ENCODE measurements at places on chromosomes 11 and 22.

- DNase-seq, result no peak
Observed at GRCh38 chr11:78355309-78355705, 62.3 kb downstream of the GAB2 start.

DNA sequence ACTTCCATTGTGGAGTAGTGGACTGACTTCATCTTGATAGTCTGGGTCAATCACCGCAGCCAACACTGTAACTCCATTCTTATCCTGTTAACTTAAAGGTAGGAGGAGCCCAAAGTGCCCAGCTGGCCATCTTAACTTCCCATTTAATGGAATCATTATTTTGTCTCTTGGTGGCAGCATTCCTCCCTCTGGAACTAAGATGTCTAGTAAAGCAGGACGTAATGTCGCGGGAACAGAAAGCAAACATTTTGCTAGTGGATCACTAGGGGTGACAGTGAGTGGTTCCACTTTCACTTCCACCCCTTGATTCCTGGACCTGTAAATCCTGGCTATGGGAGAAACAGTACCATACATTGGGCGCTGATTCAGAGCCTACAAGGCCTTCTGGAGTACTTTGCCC, 71.4 kb downstream of the GAB4 start:
- no peak for DNase-seq

DNA sequence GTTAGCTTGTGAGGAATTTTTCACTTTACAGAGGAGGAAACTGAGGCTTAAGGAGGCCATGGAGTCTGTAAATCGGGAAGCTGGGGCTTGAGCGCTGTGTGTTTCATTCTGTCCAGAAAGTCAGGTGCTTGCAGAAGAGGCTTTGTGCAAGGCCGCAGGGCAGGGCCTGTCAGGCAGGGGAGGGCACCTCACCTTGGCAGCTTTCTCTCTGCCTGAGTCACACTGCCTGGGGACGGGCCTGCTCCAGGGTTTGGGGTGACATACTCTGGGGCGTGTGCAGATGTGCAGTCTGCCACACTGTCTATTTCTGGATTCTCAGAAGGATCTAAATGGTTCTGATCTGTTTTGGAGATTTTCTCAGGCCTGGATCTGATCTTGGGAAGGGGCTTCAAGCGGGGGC, 8.4 kb downstream of the INCENP start:
- DNase-seq, result no peak

DNA sequence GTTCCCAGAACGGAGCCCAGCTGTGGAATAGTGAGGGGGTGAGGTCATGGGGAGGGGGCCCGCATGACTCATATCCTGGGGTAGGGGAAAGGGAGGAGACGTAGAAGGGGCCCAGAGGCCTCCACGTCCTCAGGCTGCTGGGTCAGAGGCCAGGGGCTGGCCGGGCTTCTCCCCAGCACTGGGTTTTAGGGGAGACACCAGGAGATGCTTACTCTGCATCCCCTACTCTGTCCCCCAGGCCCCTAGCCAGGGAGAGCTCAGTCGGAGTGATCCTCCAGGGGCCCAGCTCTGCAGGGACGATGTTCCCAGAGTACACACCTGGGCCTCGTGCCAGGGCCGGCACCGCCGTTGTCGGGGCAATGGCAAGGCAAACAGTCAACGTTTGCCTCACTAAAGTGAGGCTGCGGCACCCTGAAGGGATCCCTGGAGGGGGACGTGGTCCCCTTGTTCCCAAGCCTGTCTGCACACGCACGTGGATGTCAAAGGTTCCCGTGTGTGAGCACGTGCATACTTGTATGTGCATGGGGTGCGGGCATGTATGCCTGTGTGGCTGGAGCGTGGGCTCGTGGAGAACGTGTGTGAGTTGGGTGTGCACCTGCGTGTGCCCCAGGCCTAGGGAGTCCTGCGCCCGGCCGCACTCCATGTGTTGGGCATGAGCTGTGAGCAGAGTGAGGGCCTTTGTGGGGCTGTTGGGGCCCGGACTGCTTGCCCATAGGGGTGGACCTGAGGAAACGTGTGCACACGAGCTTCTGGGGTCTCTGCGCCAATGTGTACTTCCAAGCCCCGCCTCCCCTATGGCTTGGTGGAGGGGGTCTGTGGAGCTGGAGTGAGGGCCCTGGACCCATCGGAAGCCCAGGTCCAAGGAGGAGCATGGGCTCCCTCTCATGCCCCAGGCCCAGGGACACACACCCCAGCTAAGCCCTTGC, 14.2 kb downstream of the PRR33 start:
- DNase-seq, result peak; percentile 16

- DNase-seq, result no peak
Observed at GRCh38 chr11:119100246-119100970, 1.2 kb downstream of the DPAGT1 start.

GRCh38 chr11:46447544-46447943, 56.0 kb upstream of the CHRM4 start:
- no peak for DNase-seq

DNA sequence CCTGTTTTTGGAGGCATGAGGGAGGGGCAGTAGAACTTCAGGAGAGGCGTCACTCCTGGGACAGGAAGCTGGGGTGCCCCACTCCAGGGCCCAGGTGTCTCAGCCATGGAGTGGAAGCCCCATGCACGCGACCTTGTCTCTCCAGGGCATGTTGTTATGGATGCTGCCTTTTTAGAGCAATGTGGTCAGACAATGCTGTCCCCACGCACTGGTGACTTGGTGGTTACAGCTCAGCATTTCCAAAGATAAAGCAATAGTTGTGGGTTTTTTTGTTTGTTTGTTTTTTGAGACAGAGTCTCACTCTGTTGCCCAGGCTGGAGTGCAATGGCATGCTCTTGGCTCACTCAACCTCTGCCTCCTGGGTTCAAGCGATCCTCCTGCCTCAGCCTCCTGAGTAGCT, 22.3 kb downstream of the EIF4G2 start:
- no peak for DNase-seq

GRCh38 chr22:19722982-19723231, 432 bp upstream of the GP1BB start:
- no peak for DNase-seq

GRCh38 chr11:92245700-92246271, 21.2 kb downstream of the FAT3 start:
- no peak for DNase-seq

DNA sequence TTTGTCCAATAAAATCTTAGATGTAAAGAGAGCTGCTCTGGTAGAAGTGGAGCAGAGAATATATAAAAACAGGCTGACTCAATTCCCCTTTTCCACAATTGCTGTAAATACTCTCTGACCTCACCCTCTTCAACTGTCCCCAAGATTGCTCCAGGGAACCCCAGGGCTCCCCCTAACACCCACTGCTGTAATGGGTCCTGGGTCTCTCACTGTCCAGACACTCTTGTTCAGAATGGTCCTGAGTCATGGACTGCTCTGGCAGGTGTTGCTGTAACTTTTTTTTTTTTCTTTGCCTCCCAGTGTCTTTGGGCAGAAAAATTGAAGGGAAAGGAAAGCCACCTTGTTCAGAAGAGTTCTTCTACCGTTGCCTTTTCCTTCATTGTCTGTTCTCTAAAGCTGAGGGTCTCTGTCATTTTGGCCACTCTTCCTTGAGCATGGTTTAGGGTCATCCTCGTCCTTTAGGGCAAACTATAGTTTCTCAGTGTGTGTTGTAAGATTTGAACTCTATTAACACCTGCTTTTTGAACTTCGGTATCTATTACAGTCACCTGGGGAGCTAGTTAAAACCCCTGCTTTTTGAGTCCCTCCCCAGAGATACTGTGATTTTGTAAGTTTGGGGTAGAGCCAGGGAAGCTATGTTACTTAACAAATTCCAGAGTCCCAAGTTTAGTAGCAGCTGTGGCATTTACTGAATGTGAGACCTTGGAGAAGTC, 209.5 kb downstream of the NAV2 start:
- DNase-seq, result no peak

- DNase-seq, result no peak
Observed at GRCh38 chr11:44731685-44732430, 5.1 kb downstream of the TSPAN18 start.

DNA sequence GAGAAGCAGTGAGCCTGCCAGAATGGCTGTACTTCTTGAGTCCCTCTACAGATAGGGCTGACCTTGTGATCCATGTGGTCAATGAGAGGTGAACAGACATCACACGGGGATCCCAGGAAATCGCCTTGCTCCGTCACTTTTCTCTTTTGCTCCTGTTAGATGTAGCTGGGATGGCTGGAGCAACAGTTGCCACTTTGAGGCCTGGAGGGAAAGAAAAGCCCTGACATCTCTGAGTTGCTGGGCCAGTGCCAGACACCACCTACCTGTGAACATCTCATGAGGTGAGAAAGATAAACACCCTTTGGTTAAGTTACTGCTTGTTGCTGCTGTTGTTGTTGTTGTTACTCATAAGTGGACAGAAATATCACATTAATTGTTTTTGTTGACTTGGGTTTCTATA, 840.3 kb downstream of the TBC1D22A start:
- DNase-seq, result no peak

DNA sequence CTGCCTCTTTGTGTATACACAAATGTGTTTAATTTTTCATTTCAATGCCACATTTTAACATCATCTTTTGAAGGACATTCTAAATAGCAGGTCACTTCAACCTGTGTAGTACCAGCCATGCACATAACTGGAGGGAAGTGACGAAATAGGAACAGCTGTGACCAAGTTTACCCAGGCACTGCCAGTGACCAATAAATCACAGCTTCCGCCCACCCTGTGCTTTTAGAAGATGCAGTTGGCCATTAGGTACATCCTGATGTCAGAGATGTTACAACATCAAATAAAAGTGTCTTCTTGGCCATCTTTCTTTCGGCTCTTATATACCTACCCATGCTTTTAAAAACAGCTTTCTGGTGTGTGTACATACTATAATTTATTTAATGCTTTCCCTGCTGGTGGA, 7.8 kb downstream of the LDLRAD3 start:
- no peak for DNase-seq

- DNase-seq, result no peak
Observed at GRCh38 chr11:119673052-119673758, 55.8 kb downstream of the NECTIN1 start.

DNA sequence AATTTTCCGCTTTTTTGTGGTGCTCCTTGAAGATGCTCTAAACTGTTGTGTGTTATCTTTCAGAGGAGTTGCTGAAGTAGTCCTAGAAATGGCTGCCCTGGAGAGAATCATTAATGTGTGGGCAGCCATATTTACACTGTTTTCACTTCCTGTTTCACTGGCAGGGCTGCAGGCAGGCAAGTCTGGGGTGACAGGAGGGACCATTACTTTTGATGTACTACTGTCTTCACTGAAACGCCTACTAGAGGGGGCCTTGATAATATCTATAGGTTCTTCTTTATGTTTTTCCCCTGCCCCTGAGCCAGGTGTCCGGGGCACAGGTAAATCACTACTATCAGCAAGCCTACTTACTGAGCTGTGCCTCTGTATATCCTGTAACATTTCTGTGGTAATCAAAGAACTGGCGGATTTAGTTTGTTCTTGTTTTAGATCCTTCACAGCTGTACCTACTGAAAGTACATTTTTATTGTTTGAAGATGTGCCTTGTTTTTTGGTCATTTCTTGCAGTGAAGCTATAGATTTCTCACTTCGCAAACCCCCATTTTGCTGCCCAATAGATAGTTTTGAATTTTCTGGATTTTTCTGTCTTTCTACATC, 39.7 kb downstream of the ACAT1 start:
- peak; percentile 22 for DNase-seq

GRCh38 chr22:16717699-16718558, 107.3 kb downstream of the XKR3 start:
- DNase-seq, result no peak

- DNase-seq, result no peak
Observed at GRCh38 chr22:20242393-20243175, 25.5 kb downstream of the RTN4R start.

DNA sequence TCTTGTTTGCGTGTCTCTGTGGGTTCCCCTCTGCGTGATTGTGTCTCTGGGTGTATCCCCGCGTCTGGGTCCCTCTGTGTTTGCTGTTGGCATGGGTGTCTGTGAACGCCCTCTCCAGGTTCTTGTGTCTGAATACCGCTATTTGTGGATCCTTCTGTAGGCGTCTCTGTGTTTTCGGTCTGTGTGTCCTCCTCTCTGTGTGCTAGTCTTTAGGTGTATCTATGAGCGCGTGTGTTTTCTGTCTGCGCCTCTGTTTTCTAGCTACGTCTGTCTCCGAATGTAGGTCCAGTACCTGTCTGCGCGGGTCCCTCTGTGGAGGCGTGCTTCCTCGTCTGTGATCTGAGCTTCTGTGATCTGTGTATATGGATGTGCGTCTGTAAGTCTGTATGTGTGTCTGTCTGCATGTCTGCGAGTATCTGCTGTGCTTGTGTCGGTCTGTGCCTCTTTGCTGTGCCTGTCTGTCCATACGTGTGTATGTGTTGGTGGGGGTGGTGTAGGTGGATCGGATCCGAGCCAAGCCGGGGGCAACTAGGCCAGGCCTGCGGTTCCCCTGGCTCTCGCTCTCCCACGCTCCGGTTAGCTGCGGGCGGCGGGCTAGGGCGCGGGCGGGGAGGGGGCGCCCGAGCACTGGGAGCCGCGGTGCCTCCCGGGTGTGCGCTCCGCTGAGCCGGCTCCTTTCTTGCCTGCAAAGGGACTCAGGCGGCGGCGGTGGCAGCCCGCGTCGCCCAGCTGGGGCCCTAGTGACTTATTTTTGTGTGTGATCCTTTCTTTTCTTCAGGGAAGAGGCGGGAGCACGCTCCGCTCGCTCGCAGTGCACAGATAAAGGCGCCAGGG, 105.3 kb upstream of the E2F8 start:
- DNase-seq, result no peak

DNA sequence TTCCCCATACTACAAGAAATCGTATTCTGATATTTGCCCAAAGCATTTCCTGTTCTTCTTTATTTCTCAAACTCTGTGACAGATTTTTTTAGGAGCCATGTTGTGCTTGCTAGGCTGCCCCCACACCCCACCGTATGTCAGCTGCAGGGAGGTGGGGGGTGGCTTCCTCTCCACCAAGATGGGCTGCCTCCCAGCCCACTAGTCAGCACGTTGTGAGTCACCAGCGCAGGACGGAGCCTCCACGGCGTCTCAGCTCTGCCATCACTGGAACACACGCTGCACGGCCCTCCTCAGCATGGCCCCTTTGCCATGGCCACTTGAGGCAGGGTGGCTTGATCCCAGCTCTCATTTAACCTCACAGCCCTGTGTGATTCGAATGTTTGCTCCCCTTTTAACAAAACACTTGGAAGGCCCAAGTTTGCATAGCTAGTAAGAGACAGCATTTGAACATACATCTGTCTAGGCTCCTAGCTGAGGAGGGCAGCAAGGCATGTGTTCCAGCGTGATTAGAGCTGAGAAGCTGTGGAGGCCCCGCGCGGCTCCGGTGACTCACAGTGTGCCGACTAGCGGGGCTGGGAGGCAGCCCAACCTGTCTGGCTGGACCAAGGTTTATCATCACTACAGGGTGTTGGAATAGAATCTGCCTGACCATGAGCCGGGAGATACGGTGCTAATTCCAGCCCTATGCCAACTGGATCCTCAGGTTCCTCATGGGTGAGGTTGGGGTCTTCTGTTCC, 180.7 kb upstream of the NCAM1 start:
- DNase-seq, result no peak
